ENCODE measurements at places on chromosomes 4 and X.

DNA sequence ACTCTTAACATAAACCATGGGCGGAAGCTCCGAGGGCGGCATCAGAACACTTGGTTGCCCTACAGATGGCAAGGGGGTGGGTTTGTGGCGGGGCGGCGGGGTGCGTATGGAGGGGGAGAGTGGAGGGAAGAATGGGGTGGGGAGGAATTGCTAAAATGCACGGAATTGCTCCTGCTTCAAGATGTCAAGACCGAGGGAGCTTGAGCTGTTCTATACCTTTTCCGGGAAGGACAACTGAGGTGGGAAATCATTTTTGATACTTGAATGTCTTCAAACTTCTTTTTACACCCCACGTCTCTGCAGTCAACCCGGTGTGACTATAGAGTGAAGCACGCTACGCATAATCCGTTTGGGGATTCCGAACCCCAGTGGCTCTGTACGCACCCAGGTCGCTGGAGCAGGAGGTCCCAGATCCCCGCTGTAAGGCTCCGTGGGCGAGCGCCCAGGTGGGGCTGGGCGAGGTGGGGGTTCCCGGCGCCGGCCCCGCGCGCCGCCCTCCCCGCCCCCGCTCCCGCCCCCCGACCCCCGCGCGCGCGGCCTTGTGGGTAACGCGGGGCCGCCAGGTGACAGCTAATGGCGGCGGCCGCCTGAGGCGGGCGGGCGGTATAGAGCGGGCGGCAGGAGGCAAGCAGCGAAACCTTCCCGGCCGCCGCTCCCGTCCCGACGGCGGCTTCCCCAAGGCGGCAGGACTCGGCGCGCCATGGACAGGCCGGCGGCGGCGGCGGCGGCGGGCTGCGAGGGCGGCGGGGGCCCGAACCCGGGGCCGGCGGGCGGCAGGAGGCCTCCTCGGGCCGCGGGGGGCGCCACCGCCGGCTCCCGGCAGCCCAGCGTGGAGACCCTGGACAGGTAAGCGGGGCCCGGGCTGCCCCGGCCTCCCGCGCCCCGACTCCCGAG, at the start of gene MTMR1:
MTMR1 (plus strand) TSS at position 566 of the 894 bp plus-strand sequence; CDS start at position 701, 135 bp downstream.
- DNase-seq, result peak; percentile 5

DNA sequence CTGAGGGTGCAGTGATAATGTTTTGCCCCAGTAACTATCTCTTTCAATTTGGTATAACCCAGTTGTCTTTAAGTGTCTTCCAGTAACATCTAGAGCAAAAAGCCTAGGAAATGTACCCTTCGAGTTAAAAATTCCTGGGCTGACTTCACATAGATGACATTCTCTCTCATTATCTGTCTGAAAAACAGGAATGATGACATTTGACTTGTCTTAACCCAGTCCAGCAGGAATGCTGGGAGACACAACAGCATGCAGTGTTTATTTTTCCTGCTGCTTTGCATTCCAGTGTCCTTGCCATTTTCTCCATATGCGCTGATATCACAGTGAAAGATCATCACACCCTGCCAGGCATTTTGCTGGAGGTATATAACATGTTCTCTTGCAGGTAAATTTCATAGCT, 130.0 kb downstream of the SOWAHB start:
- DNase-seq, result peak; percentile 41

- no peak for DNase-seq
These were observed 484.5 kb downstream of the IL1RAPL1 start for GRCh38 chrX:29071525-29072320.

GRCh38 chrX:130083107-130083490, 27.2 kb downstream of the ELF4 start:
- DNase-seq, result no peak

DNA sequence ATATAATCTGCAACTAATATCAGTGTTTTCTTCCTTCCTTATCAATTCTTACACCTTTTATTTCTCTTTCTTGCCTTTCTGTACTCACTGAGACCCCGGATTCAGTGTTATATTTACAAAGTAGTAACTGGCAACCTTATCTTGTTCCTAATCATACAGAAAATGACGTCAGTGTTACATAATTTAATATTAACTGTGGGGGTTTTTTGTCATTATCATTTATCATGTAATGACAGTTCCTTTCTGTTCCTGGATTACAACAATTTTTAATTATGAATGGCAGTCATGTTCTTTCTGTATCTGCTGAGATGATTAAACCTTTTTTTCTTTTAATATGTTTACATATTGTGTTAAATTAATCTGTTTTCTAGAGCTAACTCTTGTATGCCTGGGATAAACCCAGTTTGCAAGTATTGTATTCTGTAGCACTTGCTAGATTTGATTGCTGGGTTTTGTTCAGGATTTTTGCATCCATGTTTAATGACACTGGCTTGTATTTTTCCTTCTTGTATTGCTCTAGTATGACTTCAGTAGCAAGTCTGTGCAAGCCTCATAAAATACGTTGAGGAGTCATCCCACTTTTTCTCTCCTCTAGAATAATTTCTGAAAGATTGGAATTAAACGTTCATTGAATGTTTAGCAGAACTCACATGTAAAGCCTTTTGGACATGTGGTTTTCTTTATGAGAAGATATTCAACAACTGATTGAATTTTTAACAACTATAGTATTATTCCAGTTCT, 10.4 kb upstream of the HSPA4L start:
- no peak for DNase-seq

GRCh38 chr4:89753601-89754066, 83.3 kb downstream of the SNCA start:
- DNase-seq, result peak; percentile 98

Measured in Caki2 (cell line).